NCI-H460 (cell line): ENCODE measurements at places on chromosomes 11 and 22. TPM values are rescaled to one million over a fixed set of nuclear protein-coding genes. Genes with fewer than 3 reads are reported as not detected.

C11orf52 gene
- total RNA-seq, result 0.25 TPM in 1 of 2 replicates, not detected in the other

LDHAL6A gene
- not detected in 2 replicates for total RNA-seq

METTL15 gene
- total RNA-seq, result 20.6 and 26.8 TPM in 2 replicates

HIC2 gene
- total RNA-seq, result 1.7 and 1.9 TPM in 2 replicates

TEX54 gene
- total RNA-seq, result not detected in 2 replicates

ST14 gene
- total RNA-seq, result not detected in 2 replicates

SMTNL1 gene
- total RNA-seq, result not detected in 2 replicates

SCGB1D2 gene
- not detected in 2 replicates for total RNA-seq

CECR2 gene
- total RNA-seq, result 1.2 and 1.4 TPM in 2 replicates

APOBEC3G gene
- total RNA-seq, result 0.95 and 1.2 TPM in 2 replicates

INPPL1 gene
- 49.1 and 55.6 TPM in 2 replicates for total RNA-seq

PANX2 gene
- total RNA-seq, result 4.2 and 4.7 TPM in 2 replicates

PTS gene
- 73.7 and 86.2 TPM in 2 replicates for total RNA-seq

CHST1 gene
- not detected in 2 replicates for total RNA-seq

MMP27 gene
- total RNA-seq, result not detected in 2 replicates

SLC22A6 gene
- not detected in 2 replicates for total RNA-seq

BTG4 gene
- 0.12 and 0.17 TPM in 2 replicates for total RNA-seq

DTX4 gene
- total RNA-seq, result 0.25 and 0.38 TPM in 2 replicates

CABP4 gene
- 3.2 and 4.1 TPM in 2 replicates for total RNA-seq

OR52H1 gene
- total RNA-seq, result not detected in 2 replicates

ISX gene
- not detected in 2 replicates for total RNA-seq

OR51E2 gene
- not detected in 2 replicates for total RNA-seq

CBX7 gene
- total RNA-seq, result 0.45 and 0.78 TPM in 2 replicates

OR52E4 gene
- not detected in 2 replicates for total RNA-seq

SPINDOC gene
- 15.7 and 17.4 TPM in 2 replicates for total RNA-seq

MYO7A gene
- 0.06 and 0.10 TPM in 2 replicates for total RNA-seq

TMPRSS4 gene
- total RNA-seq, result not detected in 2 replicates

MUC6 gene
- total RNA-seq, result not detected in 2 replicates

GAS2 gene
- 0.77 and 1.2 TPM in 2 replicates for total RNA-seq

GTPBP1 gene
- total RNA-seq, result 9.8 and 12.3 TPM in 2 replicates

KRTAP5-7 gene
- total RNA-seq, result not detected in 2 replicates

HTR3A gene
- not detected in 2 replicates for total RNA-seq

OR52I1 gene
- total RNA-seq, result not detected in 2 replicates

CLNS1A gene
- total RNA-seq, result 242 and 245 TPM in 2 replicates

OR56A1 gene
- total RNA-seq, result not detected in 2 replicates

MPEG1 gene
- total RNA-seq, result not detected in 2 replicates

PRR33 gene
- total RNA-seq, result not detected in 2 replicates

PLA2G3 gene
- not detected in 2 replicates for total RNA-seq

GRIA4 gene
- total RNA-seq, result not detected in 2 replicates

CLDN5 gene
- total RNA-seq, result not detected in 2 replicates

C1QTNF5 gene
- not detected in 2 replicates for total RNA-seq

TMEM121B gene
- not detected in 2 replicates for total RNA-seq

ENTHD1 gene
- total RNA-seq, result not detected in 2 replicates

DAGLA gene
- total RNA-seq, result 0.52 TPM in 2 replicates
